ENCODE measurements at places on chromosomes 16 and 17.

DNA sequence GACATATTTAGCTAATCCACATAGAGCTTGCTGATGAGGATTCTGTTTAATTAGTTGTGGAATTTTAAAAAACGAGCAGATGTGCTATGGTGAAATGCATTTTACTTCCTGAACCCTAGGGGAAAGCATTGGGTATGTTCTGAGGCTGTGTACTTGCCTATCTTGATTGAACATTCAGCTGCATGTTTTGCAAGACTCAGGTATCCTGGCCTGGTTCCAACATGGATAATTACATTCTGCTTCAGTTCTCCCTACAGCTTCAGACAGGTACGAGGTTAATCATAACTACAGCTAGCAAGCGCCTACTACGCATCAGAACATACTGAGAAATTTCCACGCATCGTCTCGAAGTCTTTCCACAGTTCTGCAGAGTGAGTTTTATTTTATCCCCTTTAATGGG is 77.0 kb downstream of the HS3ST2 start:
- DNase-seq, result no peak

DNA sequence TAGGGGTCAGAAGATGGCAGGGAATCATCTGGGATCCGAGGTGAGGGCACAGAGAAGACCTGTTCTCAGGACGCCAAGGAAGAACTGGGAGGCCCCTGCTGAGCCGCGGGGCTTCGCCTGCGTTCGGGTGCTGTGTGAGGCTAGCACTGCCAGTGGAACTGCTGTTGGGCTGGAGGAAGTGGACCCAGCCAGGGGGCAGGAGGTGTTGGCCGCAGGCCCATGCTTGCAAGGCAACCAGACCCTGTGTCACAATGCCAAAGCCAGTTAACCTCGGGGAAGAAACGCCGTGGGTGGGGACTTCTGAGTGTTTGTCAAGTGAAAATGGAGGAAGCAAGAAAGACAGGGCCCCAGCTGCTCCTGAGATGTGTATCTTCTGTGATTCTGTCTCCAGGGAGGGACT is 185.5 kb downstream of the LGALS9B start:
- no peak for DNase-seq

DNA sequence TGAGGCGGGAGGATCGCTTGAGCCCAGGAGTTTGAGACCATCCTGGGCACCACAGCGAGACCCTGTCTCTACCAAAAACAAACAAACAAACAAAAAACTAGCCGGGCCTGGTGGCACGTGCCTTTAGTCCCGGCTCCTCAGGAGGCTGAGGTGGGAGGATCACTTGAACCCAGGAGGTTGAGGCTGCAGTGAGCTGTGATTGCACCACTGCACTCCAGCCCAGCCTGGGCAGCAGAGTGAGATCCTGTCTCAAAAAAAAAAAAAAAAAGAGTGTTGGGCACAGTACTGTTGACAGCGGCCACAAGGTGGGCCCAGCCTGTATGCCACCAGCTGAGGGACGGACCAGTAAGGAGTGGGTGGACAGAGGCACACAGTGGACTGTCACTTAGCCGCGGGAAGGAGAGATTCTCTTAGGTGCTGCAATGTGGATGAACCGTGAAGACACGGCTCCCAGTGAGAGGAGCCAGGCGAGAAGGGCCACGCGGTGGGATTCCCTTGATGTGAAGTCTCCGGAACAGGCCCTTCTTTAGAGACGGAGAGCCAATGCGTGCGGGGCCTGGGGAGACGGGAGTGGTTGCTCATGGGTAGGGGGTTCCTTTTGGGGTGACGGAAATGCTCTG is 31.1 kb downstream of the GSE1 start:
- DNase-seq, result no peak

GRCh38 chr17:35898283-35899070 is 18.3 kb upstream of the CCL5 start:
- DNase-seq, result no peak

- DNase-seq, result no peak
Observed at GRCh38 chr16:87736008-87736382, 29.8 kb downstream of the KLHDC4 start.

Data from stimulated activated CD4-positive, alpha-beta T cell treated with anti-CD3 and anti-CD28 coated beads, Interleukin-4, amount 100 ng/mL, for 4 hours (primary cell).